ENCODE measurements at places on chromosomes 7 and 10.
A peak's percentile ranks its signal among the peaks of the same experiment; 100 is the strongest.

DNA sequence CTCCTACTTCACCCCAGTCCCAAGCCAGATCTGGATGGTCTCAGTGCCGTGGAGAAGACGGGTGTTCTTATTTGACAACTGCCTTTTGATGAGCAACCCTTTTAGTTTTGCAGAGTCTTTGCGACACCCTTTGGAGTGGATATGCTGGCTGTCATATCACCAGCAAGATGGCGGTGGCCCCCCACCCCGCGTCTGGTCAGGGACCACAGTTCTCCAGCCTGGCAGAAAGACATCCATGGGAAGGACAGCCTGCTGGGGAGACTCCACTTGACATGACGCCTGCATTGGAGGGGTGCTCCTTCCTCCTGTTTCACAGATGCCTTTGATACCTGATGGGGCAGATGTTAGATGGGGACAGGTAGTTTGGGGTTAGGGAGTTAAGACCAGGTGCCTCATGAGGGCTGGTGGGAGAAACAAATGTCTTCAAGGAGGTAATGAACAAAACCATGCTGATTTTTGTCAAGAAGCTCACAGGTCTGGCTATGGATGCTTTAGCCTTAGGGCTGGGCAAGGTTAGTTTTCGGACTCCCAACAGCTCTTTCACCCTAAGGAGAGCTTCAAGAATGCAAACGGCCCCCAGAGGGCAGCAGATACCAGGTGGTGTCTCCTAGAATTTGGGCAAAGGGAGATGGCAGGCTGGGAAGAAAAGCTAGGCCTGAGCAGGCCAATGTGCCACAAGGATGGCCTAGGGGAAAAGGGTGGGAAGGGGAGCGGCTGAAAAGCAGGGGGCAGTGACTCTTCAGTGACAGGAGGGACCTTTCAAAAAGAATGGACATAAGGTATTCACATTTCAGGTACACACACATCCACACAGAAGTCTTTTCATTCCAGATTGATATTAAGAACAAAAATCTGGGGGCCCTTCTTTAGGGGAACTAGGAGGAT, 95.2 kb downstream of the CLEC2L start:
- DNase-seq: no peak

DNA sequence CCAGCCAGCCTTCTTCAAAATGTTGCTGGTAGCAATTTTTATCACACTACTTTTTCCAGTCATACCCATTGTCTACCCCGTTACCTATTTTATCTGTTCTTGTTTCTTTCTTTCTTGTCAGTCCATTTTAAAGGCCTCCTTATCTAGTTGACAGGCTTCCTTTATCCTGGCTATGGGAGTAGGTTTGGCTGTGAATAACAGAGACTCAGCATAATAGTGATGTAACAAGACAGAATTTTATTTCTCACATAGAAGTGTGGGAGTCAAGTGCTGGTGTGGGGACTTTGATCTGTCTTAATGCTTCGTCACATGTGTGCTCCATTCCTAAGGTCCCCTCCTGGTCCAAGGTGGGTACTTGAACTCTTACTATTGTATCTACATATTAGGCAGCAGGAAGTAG, 283.6 kb downstream of the EXOC4 start:
- no peak for DNase-seq

GRCh38 chr7:128831178-128831993, 1.2 kb downstream of the FLNC start:
- DNase-seq: no peak

DNA sequence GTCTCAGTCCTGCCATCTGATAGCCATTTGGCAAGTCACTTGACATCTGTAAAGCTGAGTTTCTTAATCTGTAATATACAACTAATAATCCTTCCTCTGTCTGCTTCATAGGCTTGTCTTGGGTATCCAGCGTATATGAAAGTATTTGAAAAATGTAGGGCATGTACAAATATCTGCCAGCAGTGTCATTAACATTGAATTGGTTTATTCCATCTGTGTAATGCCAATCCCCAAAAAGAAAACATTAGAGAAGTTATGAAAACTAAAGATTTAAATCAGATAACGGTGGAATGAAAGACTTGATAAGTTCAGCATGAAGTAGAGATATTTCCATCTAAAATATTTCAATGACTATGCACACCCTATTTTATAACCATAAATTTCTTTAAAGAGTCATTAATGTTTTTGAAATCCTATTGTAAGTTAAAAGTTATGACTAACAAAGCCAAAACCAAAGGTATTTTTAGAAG, 9.8 kb upstream of the RTKN2 start:
- DNase-seq: no peak

DNA sequence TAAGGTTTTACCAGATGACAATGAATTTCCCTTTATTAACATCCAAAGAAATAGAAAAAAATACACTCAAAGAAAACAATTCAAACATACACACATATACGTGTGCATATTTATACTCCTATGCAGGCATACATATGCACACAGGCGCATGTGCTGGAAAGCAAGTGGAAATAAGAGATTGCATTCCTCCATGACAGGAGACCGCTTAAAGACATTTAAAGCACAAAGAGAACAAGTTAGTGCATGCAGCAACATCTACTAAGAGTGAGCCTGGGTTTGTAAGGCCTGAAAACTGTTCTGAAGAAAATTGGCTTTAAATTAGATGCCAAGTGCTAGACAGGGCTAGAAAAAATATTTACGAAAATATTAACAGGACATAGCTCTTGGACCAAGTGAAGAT, 40.1 kb upstream of the PPP1R17 start:
- no peak for DNase-seq

- DNase-seq: no peak
These were observed at the start of gene MKX for GRCh38 chr10:27745732-27746396. Gene MKX (minus strand): TSS chr10:27745819. CDS start chr10:27743415, 2,404 bp downstream.

GRCh38 chr10:80476685-80477084, 22.6 kb downstream of the TSPAN14 start:
- DNase-seq: no peak

DNA sequence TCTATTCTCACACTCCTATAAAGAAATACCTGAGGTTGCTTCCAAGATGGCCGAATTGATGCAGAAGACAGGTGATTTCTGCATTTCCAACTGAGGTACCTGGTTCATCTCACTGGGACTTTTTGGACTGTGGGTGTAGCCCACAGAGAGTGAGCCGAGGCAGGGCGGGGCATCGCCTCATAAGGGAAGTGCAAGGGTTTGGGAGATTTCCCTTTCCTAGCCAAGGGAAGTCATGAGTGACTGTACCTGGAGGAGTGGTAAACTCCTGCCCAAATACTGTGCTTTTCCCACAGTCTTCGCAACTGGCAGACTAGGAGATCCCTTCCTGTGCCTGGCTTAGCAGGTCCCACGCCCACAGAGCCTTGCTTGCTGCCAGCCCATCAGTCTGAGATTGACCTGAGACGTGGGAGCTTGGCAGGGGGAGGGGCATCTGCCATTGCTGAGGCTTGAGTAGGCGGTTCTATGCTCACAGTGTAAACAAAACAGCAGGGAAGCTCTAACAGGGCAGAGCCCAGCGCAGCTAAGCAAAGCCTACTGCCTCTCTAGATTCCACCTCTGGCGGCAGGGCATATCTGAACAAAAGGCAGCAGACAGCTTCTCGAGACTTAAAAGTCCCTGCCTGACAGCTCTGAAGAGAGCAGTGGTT, 152.2 kb downstream of the ARL4A start:
- DNase-seq: no peak

DNA sequence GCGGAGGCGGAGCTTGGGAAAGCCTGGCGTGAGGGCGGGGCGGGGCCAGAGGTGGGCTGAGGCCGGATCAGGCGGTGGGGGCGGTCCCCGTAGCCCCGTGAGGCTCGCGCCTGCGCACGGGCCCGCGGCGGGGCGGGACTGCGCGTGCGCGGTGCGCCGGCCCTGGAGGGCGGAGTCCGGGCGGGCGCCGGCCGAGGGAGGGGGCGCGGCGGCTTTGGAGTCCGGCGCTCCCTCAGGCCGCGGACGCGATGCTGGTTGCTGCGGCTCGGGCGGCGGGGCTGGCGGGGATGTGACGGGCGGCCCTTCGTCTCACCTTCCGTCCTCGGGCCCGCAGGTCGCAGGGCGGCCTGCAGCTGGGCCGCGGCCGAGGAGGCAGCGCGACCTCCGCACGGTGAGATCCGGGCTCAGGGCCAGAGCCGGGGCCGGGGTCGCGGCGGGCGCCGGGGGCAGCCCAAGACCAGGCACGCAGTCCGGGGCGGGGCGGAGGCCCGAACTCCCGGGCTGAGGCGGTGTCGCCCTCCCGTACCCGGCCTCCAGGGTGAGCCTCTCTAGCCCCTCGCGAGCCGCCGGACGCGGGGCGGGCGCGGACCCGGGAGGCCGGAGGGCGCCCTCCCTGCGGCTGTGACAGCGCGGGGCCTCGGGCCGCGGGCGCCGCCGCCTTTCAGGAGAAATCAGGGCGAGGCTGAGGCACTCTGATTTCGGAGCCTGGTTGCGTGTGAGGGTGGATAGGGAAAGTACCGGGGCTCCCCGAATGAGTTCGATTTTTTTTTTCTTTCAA, at the start of gene CCSER2:
CCSER2 (plus strand) TSS at position 172 of the 778 bp plus-strand sequence. CDS start 42,464 bp downstream, outside the sequence.
- DNase-seq: peak; percentile 70

- no peak for DNase-seq
These were observed 128.9 kb downstream of the DGKI start for GRCh38 chr7:137717811-137718271.

DNA sequence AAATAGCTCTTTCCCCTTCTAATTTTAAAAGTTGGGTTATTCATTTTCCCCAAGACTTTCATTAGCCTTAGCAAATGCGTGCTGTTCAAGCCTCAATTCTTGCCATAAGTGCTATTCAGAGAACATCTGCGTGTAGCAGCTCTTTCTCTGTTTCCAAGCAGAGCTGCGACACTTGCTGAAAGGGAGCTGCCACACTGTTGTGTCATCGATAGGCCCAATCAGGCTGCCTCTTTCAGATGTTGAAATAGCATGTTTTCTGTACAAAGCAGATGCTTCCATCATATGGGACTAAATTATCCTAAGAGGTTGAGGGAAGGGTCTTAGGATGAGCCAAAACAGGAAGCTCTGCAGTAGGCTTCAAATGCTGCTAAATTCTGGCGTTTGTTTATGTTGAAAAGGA, 220.9 kb upstream of the CDC14C start:
- DNase-seq: no peak

DNA sequence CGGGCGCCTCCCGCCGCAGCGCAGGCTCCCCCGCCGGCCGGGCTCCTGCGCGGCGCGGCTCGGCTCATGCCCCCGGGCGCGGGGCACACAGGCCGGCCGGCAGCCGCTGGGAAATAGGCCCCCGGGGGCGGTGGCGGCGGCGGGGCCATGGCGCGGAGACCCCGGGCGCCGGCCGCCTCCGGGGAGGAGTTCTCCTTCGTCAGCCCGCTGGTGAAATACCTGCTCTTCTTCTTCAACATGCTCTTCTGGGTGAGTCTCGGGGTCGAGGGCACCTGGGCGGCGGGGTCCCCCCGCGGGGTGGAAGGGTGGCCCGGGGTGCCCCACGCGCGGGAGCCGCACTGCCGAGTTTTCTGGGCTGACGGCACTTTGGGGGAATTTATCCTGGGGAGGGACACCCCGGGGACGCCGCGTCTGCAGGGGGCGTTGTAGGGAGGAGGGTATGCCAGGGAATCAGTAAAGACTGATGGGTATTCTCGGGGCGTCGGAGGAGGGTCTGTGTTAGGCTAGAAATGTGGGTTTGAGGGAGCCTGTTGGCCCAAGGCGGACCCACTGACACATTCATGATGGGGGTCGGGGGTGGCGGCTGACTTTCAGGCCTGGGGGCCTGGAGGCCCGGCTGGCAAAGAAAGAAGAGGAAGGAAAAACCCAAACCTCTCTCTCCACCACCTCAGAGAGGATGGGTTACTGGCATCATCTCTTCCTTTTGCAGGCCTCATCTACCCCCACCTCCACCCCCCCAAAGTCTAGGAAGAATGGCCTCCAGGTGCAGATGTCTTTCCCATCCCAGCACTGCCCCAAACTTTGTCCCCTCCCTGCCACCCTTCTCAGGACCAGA, 544 bp downstream of the TSPAN33 start:
- no peak for DNase-seq

- no peak for DNase-seq
These were observed 125.2 kb upstream of the STEAP4 start for GRCh38 chr7:88431882-88432281.

DNA sequence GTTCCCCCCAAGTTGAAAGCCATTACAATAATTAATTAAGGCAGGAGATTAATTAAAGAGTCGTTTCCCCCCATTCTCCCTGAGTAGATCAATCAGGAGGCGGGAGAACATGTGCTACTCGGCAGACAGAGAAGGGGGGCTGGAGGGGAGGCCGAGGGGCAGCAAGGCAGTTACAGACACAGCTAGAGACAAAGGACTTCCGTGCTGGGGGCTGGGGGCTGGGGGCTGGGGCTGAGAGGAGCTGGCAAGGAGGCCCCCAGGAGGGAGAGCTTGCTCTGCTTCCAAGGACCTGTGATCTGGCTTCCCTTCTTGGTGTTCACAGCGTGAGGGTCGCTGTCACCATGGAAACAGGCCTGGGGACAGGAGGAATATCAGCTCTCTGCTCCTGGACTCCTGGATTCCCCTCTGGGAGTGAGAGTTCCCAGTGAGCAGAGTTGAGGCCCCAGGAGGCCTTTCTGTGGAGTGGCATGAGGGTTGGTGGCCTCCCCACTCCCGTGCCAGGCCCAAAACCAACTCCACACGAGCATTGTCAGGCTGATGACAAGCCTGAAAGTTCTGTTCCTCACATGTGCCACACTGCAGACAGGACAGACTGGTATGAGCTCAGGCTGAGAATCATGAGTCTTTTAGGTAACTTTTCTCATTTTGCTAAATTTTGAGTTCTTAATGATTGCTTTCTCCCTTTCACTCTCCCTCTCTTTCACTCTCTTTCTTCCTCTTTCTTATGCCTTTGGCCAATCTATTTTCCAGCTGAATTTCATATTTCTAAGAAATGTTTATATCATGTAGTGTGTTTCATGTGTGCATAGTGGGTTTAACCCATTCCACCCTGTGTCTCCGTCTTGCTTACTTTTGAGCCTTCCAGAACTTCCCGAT, 16.4 kb downstream of the FAM241B start:
- no peak for DNase-seq

GRCh38 chr7:120185940-120186682, 86.9 kb upstream of the KCND2 start:
- DNase-seq: no peak

GRCh38 chr10:104922810-104923209, 281.7 kb downstream of the SORCS3 start:
- no peak for DNase-seq

GRCh38 chr10:44301781-44302355, 83.0 kb downstream of the CXCL12 start:
- DNase-seq: no peak

DNA sequence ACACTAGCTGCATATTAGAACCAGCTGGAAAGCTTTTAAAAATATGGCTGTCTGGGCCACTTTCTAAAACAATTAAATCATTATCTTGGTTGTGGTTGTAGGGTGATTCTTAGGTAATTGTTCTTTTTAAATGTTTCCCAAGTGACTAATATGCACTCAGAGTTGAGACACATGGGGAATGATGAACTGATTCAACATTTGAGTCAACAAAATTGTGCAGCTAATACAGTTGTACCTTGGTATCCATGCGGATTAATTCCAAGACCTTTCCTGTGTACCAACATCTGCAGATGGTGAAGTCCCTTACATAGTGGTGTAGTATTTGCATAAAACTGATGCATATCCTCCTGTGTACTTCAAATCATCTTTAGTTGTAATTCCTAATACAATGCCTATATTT, 242.2 kb downstream of the ATRNL1 start:
- no peak for DNase-seq

GRCh38 chr7:155734445-155734809, 77.8 kb downstream of the SHH start:
- DNase-seq: no peak

GRCh38 chr10:102634686-102635085, 9.6 kb upstream of the TRIM8 start:
- DNase-seq: no peak

Measured in esophagus squamous epithelium (tissue), 5 donors.